ENCODE measurements at places on chromosomes 11 and 22.

- no peak for DNase-seq
These were observed 59.6 kb downstream of the ZNRF3 start for GRCh38 chr22:28942801-28943500.

- no peak for DNase-seq
These were observed 82.9 kb upstream of the TBCEL start for GRCh38 chr11:120941000-120941399.

GRCh38 chr11:20261526-20261925, 101.3 kb upstream of the DBX1 start:
- DNase-seq: no peak

DNA sequence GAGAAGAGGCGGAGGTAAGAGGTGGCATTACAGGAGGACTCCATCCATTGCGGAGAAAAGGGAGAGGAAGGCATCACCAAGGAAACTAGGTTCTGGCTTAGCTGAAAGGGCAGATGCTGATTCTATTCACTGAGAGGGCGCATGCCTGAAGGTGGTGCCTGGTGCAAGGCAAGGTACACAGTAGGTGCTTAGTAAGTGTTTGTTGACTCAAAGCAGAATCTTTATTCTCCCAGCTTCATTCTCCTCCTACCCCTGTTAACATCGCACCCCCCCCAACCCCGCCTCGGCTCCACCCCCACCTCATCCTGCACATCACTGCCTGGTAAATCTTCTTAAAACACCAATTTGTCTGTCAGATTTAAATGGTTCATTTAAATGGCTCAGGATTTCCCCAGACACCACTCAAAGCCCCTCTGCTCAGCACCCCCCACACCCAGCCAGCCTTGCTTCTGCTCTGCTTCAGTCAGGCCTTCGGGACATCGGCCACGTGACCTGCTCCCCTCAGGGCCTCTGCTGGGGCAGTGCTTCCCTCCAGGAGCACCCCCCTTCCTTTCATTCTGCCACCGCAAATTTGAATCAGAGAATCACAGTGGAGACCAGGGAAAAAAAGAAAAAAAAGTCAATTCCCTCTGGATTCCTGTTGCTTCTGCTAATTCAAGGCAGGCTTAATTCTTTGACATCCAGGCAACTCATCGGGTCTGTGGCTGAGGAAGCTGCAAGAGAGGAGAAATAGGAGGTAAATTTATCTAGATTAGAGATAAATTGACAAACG, 17.8 kb upstream of the RCN1 start:
- peak; percentile 54 for DNase-seq

GRCh38 chr22:31616315-31616980, 45.6 kb downstream of the PISD start:
- no peak for DNase-seq

DNA sequence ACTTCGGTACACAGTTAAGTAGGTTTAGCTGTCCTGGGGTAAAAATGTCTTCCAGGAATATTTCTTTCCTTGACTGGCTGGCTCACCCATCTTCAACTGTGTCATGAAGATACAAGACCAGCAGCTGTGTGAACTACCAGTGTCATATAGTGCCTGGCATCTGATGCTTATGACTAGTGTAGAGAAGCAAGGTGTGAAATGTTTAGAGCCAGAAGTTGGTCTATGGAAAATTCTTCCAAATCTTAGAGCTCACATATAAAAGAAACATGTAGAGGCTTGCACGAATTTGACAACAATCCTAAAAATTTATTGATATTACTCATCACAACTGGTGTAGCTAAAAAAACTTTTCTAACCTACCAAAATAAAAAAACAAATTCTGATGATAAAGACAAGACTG, 54.4 kb downstream of the ARL14EP start:
- DNase-seq: no peak

DNA sequence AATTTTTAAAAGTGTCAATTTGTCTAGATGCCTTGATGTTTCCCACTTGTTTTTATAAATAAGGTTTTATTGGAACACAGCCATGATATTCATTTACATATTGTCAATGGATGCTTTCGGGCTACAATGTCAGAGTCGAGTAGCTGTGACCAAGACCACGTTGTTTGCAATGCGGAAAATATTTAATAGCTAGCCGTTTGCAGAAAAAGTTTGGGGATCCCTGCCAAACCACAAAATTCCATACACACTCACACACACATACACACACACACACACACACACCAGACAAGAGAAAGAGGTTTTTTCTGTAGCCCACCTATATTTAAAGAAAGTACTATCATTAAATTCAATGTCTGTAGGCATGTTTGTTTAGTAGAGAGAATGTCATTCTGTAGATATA, 58.3 kb downstream of the TYR start:
- no peak for DNase-seq

GRCh38 chr11:108618529-108618928, 25.0 kb upstream of the EXPH5 start:
- no peak for DNase-seq

DNA sequence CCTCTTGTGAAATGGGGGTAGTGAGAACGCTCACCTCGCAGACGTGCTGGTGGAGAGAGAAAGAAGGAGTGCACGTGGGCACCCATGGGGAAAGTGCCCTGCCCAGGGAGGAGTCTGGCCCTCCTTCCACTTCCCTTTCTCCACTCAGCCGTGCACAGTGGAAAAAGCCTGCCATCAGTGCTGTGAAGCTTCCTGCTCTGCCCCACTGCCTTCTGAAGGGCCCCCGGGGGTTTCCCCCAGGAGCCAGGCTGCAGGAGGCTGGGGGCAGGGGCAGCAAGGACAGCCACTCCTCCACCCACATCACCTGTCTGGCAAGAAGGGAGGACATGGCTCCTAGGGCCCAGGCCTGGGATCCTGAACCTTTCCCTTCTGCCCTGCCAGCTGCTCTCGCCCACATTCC, 7.6 kb downstream of the TP53I11 start:
- no peak for DNase-seq

DNA sequence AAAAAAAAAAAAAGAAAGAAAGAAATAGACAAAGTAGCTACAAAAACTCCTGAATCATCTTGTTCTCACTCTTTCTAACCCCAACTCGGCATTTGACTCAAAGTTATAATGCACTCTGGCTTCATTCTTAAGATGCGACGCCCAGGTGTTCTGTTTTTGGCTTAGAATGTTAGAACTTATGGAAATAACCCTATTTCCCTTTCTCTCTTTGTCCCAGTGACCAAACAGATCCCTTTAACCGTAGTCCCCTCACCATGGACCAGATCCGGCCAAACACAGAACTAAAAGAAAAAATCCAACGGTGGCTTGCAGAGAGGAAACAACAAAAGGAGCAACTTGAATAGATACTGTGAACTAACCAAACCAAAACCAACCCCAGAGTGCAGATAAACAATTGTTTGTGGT, 5.3 kb upstream of the ATP5MG start:
- no peak for DNase-seq

DNA sequence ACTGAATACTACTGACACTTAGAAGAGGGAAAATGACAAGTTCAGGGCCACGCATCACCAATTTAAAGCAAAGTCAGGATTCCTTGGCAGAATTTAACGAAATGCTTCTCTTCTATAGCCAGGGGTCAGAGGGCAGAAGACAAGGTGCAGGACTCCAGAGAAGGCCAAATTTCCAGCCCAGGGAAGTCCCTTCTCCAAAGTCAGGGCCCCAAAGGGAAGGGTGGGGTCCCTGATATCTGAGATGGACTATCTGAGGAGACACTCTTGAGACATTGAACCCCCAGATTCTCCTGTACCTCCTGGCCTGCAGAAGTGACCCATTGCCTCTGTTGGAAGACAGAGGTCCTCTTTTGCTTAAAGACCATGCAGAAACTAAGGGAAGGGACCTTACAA, 91.2 kb downstream of the RPS6KA4 start:
- DNase-seq: no peak

DNA sequence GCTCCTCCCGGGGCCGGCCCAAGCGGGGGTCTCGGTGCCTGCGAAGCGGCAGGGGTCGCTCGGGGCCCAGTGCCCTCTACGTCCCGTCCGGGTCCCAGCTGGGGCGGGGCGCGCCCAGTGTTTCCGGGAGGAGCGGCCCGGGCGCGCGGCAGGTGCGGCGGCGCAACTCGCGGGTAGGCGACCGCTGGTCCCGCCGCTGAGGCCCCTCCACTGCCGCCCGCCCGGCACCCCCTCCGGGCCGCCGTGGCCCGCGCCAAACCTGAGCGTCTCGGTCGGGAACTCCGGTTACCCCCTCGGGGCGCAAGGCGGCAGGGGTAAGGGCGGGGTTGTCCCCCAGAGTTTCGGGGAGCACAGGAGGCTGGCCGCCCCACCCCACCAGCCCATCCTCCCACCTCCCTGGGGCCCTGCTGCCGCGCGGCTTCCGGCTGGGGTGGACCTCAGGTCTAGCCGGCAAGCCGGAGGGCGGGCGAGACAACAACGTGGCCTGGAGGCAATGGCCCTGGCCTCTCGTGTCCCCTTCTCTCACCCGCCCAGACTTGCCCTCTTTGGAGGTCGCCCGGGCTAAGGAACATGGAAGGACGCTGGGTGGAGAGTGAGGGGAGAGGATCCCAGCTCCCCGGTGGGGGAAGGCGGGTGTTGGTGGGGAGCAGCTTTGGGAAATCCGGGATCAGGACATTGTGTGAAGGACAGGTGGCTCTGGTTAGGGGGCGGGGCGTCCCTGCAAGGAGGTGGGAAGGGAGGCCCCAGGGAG, 398 bp upstream of the CRACR2B start:
- no peak for DNase-seq

GRCh38 chr11:67644472-67645418, 5.2 kb upstream of the TBX10 start:
- DNase-seq: no peak

DNA sequence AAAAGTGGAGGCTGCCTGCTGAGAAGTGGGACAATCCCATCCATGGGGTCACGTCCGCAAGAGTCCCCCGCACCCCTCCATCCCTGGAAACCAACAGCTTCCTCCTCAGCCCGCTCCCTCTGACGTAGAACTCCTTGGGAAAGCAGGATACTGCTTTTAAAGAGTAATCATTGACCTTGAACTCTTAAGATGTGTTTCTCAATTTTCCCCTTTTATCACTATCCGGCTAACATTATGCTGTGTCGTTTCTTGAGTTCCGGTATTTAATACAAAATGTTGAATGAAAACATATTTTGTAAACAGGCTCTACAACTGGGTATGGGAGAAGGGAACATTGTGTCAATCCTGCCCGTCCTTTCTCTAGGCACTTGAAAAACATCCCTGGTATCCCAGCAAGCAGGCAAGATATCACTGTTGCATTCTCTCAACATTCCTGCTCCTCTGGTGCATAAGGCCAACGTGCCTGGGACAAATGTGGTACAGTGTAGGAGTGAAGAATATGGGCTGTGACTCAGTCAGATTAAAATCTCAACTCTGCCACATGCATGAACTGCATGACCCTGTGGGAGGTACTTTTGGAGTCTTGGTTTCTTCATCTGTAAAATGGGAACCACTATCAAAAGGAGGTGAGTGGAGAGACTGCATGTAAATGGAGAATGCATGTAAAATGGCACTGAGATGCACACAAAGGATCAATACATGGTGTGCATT, 52.8 kb downstream of the WT1 start:
- DNase-seq: no peak

GRCh38 chr22:28798810-28799605, 1.4 kb downstream of the XBP1 start:
- DNase-seq: peak; percentile 88

DNA sequence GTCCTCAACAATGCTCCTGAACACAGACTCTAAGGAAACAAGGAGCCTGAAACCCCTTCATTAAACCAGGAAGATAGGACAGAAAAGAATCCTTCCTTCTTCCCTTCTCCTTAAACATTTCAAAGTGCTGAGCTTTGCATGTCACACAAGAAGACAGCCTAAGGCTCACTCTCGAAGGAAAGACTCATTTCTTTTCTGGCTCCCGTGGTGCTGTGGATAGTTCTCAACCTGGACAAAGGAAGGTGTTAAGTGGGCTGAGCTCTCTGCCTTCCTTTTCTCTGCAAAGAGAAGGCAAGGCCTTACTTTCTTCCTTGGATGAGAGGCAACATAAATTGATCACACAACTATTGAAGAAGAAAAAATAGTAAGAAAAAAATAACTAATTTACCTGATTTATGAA, 452.4 kb upstream of the DDI1 start:
- DNase-seq: no peak

DNA sequence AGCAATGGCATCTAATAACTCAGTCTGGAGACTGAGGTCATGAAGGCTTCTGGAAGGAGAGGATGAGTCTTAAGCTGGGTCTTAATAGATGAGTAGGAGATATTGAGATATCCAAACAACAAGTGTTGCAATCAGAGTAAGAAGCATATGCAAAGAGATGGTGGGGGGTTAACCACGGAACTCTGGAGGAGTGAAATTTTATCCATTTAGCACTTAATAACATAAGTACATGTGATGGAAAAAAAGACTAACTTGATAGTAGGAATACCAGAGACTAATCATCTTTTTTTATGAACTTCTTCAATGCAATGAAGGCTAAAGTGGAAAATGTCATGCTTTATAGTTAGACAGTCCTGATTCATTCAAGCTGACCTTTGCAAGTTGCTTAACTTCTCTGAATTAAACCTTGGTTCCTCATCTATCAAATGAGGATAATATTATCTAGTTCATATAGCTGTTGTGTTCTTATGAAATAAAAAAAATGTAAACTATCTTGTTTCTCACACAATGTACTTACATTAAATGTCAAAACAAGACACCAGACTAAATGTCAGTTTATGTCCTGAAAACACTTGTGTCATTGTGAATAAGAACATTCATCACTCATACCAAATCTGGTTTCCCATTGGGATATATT, 403.1 kb upstream of the CCDC90B start:
- DNase-seq: no peak

GRCh38 chr11:13687271-13687670, 18.8 kb downstream of the FAR1 start:
- no peak for DNase-seq

- no peak for DNase-seq
These were observed 10.8 kb downstream of the ETS1 start for GRCh38 chr11:128576555-128576954.

- no peak for DNase-seq
These were observed at the start of gene DLG2 for GRCh38 chr11:85627332-85627997. Gene DLG2, minus strand, starts transcription at chr11:85627344.

DNA sequence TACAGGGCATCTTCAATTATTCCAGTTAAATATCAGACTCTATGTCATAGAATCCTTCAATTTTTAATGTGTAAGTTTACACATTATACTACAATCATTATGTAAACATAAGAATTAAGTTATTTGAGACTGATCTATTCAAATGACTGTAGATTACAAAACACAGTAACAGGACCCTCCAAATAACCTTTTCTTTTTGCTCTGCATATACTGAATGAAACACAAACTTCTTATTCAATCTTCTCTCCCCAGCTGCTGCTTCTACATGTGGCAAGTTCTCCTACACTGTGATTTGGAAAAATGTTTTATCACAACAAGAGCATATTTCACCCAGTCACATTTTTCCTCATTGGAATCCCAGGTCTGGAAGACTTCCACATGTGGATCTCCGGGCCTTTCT, at the start of gene OR52J3:
TSS of gene OR52J3 (plus strand) at position 301 of the 400 bp plus-strand sequence. CDS start at position 301, 0 bp downstream.
- DNase-seq: no peak

DNA sequence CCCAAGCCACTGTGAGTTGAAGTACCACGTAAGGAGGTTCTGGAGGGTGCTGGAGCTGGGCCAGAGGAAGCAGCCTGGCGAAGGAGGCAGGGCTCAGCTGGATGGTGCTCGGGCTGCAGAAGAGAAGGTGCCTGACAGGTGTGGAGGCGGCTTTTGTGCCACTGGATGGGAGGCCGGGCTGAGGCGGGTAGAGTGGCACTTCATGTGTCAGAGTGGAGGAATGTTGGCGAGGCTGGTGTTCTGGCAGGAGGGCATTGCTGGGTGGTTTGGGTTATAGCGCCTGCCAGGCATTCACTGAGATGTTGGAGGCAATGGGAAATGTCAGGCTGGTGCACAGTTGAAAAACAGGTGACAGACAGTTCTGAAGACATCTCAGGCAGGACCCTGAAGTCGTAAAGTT, 24.2 kb downstream of the UBE2L3 start:
- DNase-seq: no peak

All from fibroblast of skin of left quadriceps (primary cell).